ENCODE measurements at places on chromosomes 5 and 9.

- no peak for DNase-seq
These were observed 387.0 kb downstream of the TLR4 start for GRCh38 chr9:118091226-118091625.

- no peak for DNase-seq
These were observed 389.1 kb upstream of the WWC1 start for GRCh38 chr5:167902298-167902697.

GRCh38 chr5:125559296-125559695 lies 812.9 kb upstream of the ZNF608 start:
- DNase-seq, result no peak

DNA sequence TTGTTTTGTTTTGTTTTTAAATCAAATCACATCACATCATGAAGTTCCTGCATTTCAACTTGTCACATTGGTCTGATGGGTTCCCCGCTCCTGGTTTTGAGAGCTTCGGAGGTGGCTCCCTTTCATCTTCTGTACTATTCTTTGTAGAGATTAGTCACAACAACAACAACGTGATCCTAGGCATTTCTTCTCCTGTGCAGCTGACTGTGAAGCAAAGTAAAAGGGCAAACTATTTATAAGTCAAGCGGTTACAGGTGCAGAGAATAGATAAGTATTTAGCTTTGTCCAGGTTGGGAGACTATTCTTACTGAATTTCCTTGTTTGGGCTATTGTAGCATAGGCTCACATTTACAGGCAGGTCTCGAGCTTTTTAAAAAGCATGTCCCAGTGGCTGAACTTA lies 197.7 kb upstream of the CDKN2B start:
- no peak for DNase-seq

DNA sequence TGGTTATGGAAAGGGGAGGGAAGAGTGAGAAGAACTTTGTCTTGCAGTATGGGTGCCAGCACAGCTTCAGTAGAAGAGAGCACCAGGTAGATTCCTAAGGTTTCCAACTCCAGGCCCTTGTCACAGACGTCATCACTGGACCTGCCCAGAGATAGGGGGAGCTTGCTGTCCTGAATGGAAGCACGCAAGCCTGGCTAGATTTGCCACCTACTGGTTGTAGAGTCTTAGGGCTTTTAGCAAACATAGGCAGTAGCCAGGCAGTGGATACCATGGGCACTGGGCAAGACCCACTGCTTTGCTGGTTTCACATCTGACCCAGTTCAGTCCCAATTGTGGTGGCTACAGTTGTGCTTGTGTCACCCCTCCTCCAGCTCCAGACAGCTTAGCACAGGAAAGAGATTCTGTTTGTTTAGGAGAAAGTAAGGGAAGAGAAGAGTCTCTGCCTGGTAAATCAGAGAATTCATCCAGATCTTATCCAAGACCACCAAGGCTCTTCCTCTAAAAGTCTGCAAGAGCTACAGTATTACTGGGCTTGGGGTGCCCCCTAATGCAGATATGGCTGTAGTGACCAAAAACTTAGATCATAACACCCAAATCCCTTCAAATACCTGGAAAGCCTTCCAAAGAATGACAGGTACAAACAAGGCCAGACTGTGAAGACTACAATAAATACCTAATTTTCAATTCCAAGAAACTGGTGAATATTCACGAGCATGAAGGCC lies 158.9 kb downstream of the HINT1 start:
- DNase-seq, result peak; percentile 40

GRCh38 chr9:96457266-96457665 lies 7.3 kb downstream of the HABP4 start:
- no peak for DNase-seq

GRCh38 chr5:140131967-140132409 lies 6.3 kb downstream of the IGIP start:
- DNase-seq, result no peak

- DNase-seq, result peak; percentile 86
These were observed at the start of gene SERINC5 for GRCh38 chr5:80255811-80256712. SERINC5 (minus strand) TSS chr5:80256048; CDS start chr5:80255922, 126 bp downstream.

- DNase-seq, result no peak
These were observed 164.2 kb downstream of the MACROH2A1 start for GRCh38 chr5:135234666-135235401.

- DNase-seq, result peak; percentile 4
These were observed 117.5 kb downstream of the IRX2 start for GRCh38 chr5:2633992-2634391.

- DNase-seq, result no peak
These were observed 3.1 kb downstream of the CCDC183 start for GRCh38 chr9:136799079-136799853.

DNA sequence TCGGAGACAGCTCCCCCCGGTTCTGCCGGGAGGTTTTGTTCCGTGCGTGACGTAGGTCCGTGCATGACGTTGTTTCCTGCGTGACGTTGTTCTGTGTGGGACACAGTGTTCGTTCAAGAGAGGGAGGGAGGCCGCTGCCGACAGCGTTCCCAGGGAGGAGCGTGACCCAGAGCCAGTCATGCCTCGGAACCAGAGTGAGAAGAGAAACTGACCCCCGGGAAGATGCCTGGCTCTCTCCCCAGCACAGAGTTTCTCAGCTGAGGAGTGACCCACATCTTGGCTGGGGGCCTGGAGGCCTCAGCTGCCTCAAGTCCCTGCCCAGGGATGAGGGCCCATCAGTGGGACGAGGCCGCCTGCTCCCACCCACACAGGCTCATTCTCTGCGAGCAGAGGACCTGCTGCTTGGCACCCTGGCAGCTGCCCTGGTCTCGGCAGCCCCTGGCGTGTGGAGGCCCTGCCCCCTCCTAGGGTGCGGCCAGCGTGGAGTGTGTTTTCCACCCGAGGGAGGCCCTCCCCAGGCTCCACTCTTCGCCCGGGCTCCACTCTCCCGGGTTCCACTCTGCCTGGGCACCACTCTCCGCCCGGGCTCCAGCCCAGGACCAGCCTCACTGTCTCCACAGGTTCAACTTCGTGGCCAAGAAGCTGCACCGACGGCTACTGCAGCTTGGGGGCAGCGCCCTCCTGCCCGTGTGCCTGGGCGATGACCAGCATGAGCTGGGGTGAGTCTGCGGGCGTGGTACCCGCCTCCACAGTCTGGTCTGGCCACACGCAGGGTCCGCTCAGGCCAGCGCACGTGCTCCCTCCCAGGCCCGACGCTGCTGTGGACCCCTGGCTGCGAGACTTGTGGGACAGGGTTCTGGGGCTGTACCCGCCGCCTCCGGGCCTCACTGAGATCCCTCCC lies 7.9 kb downstream of the NDOR1 start:
- no peak for DNase-seq

DNA sequence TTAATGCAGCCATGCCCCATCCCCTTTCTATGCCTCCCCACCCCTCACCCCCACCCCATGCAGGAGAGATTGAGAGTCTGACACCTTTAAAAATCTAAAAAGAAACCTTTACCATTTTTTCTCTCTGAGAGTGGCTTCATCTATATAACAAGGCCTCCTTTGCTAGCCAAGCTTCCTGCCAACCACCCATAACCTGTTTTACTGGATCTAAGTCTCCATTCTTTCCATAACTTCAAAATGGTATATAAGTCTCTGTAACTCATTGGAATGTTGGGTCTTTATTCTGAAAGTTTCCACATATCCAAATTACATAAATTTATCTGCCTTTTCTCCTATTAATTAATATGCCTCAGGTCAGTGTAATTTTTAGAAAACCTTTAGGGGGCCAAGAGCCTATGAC lies 1174.0 kb downstream of the MAT2B start:
- DNase-seq, result peak; percentile 10

DNA sequence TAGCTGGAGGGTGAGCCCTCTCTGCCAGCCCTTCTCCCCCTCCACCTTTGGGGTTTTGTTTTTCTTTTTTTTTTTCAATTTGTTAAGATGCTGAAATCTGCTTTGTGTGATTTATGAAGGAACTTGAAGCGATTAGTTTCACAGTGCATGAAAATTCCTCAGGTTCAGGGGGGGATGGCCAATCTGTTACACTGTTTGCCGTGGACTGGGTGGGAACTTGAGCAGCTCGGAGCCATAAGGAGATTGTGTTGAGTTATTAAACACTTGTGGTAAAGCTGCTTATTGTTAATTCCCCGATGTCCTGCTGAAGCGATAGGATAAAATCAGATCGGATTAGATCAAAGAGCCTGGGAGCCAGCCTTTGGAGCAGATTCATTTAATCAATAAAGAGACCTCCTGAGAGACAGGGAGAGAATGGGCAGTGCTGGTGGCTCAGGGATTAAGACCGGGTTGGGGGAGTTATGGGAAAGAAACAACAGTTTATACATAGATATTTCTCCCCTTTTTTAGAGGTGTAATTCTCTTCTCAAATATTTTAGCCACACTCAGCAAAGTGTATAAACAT lies 105.8 kb upstream of the SPATA31D4 start:
- DNase-seq, result no peak

- DNase-seq, result no peak
These were observed 20.8 kb downstream of the CNTFR start for GRCh38 chr9:34568774-34569173.
